ENCODE measurements at places on chromosomes 11 and 22.
A peak's percentile ranks its signal among the peaks of the same experiment; 100 is the strongest.

GRCh38 chr22:20013382-20013871, 3.2 kb downstream of the ARVCF start:
- peak; percentile 82 for DNase-seq

DNA sequence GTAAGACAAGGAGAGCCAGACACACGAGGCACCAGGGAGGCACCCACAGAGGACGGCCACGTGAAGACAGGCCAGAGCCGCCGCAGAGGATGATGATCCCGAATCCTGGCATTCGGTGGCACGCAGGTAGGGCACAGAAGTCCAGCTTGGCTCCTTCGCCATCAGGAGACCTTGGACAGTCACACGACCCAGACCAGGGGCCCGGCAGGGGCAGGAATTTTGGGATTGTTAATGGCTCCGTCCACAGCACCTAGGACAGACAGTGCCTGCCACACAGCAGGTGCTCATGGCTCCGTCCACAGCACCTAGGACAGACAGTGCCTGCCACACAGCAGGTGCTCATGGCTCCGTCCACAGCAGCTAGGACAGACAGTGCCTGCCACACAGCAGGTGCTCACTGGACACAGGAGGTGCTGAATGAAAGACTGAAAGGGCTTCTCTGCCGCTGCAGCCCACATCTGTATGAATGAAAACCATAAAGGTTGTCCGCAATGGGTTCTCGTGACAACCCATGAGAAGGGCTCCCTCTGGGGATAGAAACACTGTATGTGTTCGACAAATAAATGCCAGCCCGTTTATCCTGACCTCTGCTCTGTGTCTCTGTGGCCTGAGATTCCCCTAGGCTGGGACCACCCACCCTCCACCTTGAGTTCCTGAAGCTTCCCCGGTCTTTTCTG, 341.6 kb downstream of the CTTN start:
- no peak for DNase-seq

GRCh38 chr11:68825571-68825970, 16.1 kb downstream of the CPT1A start:
- no peak for DNase-seq

- no peak for DNase-seq
Measured at GRCh38 chr11:74011360-74012073, 2.6 kb upstream of the UCP3 start.

DNA sequence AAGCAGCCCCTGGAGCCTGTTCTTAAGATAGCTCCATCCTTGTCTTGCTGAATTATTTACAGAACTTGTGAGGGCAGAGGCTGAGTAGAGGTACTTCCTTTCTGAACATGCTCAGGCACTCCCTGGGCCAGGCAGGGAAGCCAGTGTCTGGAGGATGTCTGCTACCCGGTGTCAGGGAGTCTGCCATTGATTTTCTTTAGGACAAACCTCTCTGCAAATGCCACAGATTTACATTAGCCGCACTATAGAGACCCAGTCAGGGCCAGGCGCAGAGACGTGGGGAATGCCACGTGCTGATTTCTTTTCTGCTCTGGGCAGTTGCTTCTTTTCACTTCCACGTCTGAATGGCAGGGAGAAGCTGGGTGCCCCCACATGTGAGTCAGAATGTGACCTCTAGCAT, 585.5 kb downstream of the NTM start:
- no peak for DNase-seq

GRCh38 chr22:29883775-29884097, 762 bp downstream of the MTMR3 start:
- no peak for DNase-seq

DNA sequence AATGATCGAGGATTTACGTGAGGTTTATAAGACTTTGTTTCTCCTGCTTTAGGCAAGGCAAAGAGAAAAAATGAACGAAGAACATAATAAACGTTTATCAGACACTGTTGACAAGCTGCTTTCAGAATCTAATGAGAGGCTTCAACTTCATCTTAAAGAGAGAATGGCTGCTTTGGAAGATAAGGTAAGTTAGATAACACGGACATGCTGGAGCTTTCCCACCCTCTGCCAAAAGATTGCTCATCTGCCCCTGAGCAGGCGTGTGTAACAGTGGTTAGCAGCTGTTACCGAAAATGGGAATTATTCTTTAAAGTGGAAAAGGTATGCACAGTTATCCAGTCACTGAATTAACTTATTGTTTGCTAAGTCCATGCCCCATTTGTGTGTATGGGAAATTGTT, 62.8 kb upstream of the CTTN start:
- no peak for DNase-seq

DNA sequence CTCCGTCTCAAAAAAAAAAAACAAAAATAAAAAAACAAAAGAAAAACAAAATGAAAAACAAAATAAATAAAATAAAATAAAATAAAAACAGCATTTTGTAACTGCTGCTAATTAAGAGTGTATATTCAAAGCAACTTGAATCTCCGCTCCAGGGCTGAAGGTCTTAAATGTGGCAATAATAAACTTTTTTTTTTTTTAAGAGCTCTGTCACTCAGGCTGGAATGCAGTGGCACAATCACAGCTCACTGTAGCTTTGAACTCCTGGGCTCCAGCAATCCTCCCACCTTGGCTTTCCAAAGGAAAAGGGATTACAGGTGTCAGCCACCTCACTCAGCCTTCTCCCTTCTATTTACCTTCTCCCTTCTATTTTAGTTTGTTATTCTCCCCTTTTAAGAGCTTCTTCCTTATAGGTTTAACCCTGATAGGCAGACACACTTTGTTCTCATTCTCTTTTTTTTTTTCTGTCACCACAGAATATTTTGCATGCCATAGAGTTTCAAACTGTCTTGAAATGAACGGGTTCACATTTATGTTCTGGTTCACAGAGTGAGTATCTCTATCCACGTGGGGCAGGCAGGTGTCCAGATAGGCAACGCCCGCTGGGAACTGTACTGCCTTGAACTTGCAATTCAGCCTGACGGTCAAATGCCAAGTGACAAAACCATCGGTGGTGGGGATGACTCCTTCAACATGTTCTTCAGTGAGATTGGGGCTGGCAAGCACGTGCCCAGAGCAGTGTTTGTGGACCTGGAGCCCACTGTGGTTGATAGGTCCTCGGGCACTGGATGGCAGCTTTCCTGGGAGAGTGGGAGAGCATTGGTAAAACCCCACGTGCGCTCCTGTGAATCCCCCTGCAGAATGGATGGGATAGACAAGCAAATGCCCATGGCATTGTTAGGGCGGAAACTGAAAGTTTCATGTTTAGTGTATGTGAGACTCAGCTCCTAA, 19.4 kb downstream of the LRRC74B start:
- DNase-seq: no peak

DNA sequence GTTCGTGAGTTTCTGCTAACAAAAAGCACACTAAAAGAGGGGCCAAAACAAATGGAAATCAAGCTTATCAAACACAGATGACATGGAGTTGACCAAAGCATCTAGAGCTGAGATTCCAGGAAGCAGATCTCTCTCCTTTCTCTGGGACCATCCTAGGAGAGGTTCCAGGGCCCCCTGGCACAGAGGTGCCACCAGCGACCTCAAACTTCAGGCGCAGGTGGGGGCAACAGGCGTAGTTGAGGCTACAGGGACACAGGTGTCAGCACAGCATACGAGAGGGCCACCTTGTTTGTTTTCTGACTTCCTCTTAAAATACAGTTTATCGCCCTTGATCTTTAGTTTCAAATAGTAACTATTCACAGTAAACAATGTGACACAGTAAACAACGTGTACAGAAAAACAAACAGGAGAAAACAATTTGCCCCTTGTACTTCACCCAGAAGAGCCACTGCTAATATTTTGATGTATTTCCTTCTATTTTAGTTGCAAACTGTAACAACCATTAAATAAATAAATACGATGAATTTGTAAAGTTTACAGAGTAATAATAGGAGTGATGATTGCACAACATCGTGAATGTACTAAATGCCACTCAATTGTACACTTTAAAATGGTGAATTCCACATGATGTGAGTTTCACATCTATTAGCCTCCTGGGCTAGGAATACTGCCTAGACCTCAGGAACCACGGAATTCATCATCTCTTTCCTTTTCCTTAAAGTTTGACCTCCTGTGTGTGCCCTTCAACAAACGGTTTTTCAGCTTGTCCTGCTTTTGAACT, 52.2 kb downstream of the IGLL5 start:
- DNase-seq: no peak

DNA sequence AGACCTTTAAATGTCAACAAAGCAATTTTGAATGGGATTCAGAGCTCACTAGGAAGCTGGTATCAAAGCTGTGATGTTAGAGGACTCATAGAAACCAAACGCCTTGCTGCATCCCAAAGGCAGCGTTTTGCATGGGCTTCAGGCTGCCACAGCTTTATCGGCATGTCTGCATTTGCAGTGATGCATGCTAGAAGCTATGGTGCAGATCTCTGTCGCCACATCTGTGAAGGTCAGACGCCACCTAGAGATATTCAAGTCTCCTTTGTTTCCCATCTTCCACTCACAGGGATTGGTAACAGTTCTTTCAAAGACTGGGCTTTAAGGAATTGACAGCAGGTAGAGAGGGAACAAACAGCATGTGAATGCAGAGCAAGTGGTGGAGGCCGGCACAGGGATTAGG, 47.8 kb downstream of the NTM start:
- no peak for DNase-seq

- no peak for DNase-seq
Measured at GRCh38 chr11:131409345-131409744, 38.9 kb downstream of the NTM start.

GRCh38 chr11:134464981-134465730, 53.1 kb upstream of the B3GAT1 start:
- no peak for DNase-seq

DNA sequence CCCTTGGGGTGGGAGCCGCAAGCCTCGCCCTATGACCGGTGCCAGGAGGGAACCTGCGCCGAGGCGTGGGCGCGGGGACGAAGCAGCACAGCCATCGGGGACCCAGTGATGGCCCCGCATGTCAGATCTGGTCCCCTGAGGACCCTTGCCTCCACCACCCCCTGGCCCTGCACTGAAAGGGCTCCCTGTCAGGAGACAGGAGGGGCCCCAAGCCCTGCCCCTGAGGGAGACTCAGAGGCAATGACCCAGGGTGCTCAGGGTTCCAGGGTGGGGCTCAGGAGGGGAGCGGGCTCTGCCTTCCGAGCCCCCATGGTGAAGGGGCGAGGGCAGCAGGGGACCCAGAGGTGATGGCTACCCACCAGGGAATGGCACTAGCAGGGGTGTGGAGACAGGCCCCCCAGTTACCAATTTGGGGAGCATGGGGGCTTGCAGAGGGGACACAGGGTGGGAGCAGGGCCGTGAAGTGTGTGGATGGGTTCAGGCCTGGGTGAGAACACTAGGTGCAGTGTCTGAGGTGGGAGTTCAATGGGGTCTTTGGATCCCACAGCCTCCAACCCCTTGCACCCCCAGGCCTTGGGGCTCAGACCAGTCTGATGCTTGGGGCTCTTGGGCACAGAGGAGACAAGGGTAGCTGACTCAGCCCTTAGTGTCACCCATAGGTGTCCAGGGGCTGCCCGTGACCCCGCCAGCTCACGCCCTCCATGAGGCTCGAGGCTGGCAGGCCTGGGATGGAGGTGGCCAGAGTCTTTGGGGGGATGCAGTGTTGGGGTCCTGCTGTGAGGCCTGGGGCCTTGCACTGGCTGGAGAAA, 499 bp downstream of the LRRC56 start:
- DNase-seq: no peak

- no peak for DNase-seq
Measured at GRCh38 chr22:47629273-47629711, 866.8 kb downstream of the TBC1D22A start.

DNA sequence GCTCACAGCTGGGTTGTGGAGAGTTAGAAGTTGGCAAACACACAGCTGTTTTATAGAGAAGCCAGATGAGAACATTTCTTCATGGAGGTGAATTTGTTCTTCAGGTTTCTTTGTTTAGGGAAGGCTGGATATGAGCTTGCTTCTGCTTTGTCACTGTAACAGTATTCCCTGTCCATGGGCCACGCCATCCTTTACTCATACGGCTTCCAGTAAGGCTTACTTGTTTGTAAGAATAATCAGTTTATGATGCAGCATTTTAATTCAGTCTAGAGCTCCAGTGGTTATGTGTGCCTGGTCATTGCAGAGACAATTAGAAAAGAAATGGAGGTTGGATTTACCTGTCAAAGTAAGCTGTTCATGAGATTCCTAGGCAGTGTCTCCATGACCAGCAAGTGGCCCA, 131.8 kb downstream of the TRIM44 start:
- DNase-seq: no peak

DNA sequence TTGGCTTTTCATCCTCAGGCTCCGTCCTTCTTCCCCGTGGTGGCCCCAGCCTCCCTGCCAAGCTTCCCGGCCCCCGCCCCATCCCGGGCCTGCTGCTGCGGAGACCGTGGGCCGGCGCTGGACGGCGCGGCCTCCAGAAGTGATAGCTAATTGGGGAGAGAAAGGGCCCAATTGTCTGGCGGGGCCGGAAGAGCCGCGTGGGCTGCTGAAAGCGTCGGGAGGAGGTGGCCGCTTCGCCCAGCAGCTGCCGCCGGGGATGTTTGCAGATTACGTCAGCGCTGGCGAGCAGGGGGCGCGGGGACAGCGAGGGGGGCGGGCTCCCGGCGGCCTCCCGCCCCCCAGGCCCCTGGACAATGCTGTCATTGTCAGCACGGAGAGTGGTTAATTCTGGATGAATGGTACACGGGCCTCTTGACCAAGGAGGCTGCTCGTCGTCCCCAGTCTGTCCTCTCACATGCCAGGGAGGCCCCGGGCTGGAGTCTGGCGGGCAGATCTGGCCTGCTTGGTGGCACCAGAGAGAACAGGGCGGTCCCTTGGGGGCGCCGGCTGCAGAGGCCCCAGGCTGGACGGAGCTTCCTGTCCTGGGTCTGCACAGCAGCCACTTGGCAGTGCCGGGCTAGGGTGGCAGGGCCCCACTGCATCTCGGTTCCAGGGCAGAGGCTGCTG, 1.6 kb downstream of the SMIM38 start:
- peak; percentile 59 for DNase-seq

GRCh38 chr11:64861227-64861975, 16.9 kb upstream of the CDC42BPG start:
- no peak for DNase-seq

GRCh38 chr11:78187366-78188285, 800 bp downstream of the KCTD21 start:
- no peak for DNase-seq

DNA sequence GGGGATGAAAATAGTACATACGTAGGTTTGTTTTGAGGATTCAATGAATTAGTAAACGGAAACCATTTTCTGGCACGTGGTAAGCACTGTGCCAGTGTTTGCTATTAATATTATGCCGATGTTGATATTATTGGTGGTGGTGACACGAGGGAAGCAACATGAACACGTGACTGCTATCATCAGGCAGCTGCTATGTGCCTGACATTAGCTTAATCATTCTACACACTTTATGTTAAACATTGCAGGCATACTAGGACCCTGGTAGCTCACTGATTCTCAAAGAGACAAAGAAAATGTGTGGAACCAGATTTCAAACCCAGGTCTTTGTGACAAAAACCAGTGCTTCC, 656 bp downstream of the SRRD start:
- DNase-seq: no peak

GRCh38 chr11:44817207-44817949, 90.6 kb downstream of the TSPAN18 start:
- DNase-seq: no peak

- DNase-seq: no peak
Measured at GRCh38 chr22:35657571-35658312, 9.5 kb downstream of the APOL6 start.
